MG63 (cell line): ENCODE measurements at places on chromosomes 12 and 14.

DNA sequence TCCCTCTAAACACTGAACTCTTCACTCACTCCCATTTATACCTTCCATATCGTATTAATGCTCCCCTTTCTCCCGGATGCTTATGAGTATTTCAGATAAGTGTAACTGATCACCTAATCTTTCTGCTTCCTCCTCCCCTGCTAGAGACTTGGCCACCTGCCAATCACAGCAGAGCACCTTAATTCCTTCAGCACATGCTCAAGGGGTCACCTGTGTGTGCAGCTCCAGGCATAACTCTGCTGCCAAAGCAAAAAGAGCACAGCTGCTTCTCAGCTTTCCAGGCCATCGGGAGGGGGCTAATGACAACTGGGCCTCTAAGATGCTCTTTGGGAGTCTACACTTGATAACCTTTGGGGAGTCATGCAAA is 106.9 kb upstream of the DYRK2 start:
- DNase-seq = no peak

- DNase-seq = no peak
Observed at GRCh38 chr12:41310367-41310766, 122.2 kb downstream of the PDZRN4 start.

DNA sequence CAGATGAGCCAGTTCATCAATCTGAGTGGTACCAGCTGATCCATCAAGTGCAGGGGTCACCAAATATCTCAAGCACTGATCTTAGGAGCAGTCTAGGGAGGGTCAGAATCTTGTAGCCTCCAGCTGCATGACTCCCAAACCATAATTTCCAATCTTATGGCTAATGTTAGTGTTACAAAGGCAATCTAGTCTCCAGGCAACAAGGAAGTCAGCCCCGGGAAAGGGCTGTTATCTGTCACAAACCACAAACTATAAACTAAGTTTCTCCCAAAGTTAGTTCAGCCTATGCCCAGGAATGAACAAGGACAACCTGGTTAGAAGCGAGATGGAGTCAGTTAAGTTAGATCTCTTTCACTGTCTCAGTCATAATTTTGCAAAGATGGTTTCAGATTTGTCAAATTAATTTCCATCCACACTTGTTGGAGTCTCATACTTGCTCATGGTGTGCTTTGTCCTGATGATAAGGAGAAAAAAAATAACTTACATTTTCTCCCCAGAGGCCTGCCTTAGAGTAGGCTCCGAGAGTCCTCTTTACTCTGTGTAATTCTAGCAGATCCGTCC is 3.9 kb upstream of the ABHD4 start:
- DNase-seq = no peak

DNA sequence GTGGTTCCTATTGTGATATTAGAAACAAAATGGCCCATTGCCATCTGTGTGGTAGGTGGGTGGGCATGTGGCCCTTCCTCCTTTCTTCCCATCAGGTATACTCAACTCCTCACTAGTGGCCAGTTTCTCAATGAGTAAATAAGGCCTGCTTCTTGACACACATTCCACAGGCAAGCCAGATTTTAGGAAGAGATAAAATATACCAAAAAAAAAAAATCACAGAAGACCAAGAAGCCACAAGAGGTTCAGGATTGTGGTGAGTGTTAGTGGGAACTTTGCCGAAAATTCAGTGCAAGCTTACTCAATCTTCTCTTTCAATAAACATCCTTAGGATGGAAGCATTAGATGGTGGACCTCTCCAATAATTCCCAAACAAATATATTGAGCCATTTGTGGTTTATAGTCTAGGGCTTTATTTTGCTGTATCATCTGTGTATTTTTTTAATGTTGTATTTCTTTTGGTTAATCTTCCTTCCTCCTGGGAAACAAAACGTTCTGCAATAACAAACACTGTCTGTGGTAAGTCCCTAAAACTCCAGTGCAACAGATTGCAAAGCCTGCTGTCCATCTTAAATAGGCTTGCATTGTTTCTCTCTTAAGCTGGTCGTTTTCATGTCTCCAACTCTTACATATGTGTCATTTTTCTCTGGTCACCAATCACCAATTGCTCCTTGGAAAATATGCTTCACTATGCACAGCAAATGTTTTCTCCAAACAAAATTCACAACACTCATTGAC is 289.9 kb upstream of the KITLG start:
- peak; percentile 37 for DNase-seq

DNA sequence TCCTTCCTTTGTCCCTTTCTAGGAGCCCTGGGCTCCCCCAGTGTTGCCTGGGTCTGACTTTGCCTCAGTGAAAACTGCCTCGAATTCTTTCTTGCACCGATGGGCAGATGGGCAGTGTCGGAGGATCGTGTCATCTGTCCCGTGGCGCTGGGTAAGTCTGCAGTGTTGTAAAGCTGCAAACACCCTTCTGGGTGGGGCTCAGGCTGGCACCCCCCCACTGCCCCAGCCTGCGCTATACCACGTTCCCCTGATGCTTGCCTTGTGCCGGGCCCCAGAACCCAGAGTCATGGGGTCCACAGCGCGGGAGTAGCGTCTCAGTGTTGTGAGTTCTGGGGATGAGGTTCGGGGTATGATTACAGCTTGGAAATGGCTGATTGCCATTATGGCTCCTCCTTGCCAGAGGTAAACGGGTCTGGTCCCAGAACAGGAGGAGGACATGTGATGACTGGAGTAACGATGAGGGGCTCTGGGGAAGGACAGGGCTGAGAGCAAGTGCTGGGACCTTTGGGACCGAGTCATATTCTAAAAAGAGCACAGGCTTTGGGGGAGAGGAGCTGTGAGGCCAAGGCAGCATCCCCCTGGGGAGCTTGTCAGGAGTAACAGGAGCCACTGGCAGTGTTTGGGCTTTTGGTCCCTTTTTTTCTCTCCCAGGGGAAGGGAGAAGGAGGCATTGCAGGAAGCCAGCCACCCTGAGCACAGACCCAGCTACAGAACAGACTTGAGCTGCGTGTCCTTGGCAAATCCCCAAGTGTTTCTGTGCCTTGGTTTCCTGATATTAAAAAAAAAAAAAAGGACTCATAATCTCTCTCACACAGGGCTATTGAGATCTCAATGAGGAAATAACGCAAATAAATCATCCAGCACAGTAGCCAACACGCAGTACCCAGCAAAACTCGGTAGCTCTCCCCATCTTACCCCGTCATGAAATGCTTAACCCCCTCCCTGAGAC is 4.3 kb downstream of the RTL1 start:
- no peak for DNase-seq

- no peak for DNase-seq
Observed at GRCh38 chr14:30143627-30144026, 216.0 kb upstream of the PRKD1 start.

DNA sequence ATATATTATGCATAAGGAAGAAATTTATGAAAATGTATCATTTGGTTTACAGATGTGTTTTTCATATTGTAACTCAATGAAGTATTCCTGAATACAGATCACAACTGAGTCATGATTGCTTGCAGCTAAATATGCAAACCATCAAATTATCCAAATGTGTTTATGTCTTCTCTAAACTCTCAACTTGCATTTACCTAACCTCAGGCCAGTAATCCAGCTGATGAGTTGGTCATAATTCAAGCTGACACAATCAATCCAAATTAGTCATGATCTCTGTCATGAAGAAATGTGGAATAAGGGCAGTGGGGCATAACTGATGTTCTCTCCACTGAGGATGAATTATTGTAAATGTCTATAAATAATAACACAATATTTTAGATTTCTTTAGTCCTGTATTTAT is 104.8 kb upstream of the CNTN1 start:
- DNase-seq = no peak

- DNase-seq = no peak
Observed at GRCh38 chr12:109744026-109744425, 30.4 kb downstream of the FAM222A start.

DNA sequence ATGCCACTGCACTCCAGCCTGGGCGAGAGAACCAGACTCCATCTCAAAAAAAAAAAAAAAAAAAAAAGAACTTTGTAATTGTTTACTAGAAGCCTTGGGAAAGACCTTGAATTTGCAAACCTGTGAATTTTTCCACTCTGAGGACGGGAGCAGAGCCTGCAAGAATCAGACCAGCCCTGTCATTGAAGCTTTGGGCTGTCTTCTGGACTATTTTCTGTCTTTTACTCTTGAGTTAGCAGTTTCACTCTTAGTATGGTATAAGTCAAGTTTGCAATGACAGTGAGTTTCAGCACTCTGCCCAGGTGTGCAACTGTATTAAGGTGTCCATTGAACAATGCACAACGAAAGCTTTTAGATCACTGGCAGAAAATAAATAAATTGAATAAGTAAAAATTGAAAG is 81.4 kb upstream of the KRAS start:
- DNase-seq = no peak

- no peak for DNase-seq
Observed at GRCh38 chr12:104752016-104752415, 206.1 kb downstream of the SLC41A2 start.

DNA sequence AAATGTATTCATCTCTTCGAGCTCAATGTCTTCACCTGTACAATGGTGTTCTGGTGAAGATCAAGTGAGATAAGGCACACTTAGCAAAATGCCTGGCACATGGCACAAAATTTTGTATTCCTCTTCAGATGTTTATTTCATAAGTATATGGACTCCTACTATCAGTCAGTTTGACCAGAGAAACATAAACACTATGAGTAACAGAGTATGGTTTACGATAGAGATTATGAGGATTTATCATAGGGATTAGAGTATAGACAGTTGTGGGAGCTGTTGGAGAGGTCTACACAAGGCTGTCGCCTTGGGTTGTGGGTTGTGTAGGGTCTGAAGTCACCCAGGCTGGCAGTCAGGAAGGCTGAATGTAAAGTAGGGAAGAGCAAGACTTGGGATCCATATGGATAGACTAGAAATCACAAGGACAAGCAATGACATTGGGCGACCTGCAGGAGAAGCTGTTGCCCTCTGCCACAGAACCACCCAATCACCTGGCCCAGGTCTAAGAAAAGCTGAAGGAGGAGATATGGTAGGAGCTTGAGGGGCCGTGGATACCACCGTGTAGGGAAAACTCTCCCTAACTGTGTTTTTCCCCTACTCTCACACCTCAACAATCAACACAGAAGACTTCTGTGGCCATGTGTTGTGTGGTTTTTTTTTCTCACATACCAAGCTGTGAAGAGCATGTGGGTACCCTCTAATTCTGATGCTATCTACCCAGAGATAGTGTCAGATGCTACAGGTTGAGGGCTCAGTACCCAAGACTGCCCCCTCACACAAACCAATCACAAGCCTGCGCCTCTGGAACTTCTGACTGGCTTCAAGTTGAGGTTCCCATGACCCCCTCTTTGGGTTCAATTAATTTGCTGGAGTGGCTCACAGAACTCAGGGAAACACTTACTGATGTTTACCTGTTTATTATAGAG is 27.2 kb upstream of the RESF1 start:
- DNase-seq = no peak

GRCh38 chr12:120680165-120680738 is 6.7 kb upstream of the MLEC start:
- DNase-seq = no peak

- DNase-seq = no peak
Observed at GRCh38 chr14:90034835-90035525, 26.8 kb upstream of the KCNK13 start.

DNA sequence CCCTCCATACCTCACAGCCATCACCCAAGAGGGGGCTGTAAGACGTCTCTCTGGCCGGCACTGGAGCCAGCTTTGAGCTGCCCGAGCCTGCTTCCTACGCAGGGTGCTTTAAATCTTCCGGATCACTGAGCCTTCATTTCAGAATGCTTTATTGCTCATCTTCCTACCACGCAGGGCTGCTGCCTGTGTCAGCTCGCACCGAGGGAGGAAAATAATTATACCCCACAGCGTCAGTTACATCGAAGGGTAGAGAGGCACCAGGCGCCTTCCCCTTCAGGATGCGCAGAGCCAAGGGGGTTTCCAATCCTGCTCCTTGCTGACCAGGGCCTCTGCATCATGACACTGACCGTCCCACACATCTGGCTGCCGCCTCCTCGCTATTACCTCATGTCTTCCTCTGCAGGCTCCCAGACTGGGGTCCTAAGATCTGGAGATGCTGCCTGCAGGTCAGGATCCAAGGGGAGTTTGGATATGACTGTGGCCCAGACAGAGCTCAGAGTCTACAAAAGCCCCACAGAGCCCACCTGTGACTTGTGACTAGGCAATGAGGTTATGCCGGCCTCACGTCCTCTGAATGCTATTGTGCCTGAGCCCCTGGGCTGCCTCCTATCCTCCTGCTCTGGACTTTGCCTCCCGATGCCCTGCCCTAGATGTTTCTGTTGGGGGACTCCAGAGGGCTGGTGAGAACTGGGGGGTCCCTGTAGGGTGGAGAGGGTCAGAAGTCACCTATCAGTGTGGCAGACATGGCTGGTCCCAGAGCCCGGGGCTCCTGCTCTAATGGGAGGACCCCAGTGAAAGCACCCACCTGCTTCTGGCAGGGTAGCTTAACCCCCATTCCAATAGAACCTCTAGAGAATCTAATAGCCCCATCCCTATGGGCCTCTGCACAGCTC is 220.3 kb upstream of the RTL1 start:
- no peak for DNase-seq

DNA sequence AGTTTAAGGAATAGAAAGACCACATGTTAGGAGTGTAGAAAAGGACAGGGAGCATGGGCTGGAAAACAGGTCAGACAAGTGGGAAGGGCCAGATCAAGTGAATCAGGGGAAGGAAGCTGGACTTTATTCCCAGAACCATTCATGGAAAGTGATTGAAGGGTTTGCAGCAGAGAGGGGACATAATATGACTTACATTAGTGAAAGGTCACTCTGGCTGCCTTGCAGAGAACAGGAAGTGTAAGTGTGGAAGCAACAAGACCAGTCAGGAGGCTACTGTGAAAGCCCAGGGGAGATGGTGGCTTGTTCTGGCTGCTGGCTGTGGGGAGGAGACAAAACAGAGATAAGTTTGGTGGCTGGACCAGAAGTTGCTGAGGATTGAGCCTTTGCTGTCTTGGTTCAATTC is 69.1 kb downstream of the VCPKMT start:
- no peak for DNase-seq

- no peak for DNase-seq
Observed at GRCh38 chr14:43316427-43316826, 1190.7 kb downstream of the FSCB start.

GRCh38 chr12:10466311-10466710 is 13.1 kb upstream of the KLRC1 start:
- DNase-seq = no peak

DNA sequence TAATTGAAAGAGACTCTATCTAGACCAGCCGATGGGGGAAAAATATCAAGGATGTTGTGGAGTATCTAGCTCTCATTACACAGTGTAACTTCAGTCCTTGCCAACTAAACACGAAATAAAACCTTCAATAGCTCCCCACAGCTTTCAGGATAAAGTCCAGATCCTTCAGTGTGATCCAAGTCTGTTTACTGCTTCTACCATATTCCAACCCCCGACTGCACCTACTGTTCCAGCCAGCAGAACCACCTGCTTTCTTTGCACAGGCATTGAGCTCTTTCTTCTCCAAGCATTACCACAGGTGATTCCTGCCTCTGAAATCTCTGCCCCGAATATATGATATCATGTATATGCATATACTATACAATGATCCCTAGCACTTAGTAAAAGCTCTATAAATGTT is 2.2 kb upstream of the LRRC23 start:
- DNase-seq = no peak

- no peak for DNase-seq
Observed at GRCh38 chr14:75697918-75698317, 36.9 kb downstream of the TTLL5 start.
